ENCODE measurements at places on chromosomes 3 and 15.

- DNase-seq = no peak
These were observed 89.2 kb downstream of the CGGBP1 start for GRCh38 chr3:87969620-87970019.

DNA sequence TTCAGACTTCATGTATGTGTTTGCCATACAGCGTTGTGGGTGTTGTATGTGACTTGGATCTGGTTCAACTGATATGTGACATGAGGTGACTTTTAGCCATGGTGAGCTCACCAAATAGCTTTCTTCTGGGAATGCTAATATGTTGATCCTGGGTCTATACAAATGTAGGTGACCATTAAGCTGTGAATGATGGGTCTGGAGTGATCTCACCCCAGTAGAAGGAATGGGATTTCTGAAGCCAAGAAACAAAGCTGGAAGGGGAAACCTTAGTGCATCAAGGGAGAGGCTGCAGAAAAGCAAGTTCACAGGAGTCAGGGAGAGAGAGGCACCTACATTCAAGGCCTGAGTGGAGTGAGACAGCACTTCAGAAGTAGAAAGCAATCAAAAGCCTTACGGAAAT lies 421.0 kb upstream of the THRB start:
- DNase-seq = no peak

DNA sequence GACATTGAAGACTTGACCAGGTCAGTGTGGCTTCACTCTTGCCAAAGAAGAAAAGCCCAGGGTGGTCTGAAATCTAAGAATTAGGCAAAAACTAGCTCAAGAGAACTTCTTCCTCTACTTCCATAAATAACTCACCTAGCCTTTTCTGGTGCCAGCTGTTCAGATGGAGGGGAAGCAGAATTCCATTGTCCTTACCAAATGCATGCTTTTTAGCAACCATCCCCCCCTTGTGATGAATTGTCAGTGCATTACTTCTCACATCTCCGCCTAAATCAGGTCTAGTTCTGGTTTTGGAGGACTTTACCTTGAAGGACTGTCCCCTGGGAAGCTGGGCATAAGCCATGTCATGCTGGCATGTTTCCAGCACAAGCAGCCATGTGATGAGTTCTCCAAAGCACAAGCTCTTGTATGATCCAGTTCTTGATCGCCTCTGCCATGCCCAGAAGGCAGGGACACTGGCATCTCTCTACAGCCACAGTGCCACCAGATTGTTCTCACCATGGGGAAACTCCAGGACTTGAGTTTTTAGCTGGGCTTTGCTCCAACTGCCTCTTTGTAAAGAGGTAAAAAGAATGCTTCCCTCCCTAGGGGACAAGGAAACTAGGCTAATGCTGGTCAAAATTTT lies 96.4 kb upstream of the IL12A start:
- no peak for DNase-seq

GRCh38 chr3:31858439-31858838 lies 122.6 kb downstream of the OSBPL10 start:
- no peak for DNase-seq

GRCh38 chr3:96754128-96754527 lies 60.3 kb upstream of the EPHA6 start:
- no peak for DNase-seq

DNA sequence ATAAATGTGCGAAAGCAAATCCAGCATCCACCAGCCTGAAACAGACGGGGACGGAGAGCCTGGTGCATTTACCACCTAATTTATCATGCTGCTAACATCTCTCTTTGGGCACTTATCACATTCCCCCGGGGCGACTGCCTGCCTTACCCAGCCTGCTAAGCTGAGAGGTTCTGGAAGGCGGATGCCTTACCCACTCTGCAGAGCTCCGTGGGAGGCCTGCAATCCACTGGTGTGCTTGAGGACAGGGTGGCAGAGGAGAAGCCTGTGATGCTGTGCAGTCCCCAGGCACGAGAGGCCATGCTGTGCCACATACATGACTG lies 25.5 kb downstream of the MGLL start:
- no peak for DNase-seq

DNA sequence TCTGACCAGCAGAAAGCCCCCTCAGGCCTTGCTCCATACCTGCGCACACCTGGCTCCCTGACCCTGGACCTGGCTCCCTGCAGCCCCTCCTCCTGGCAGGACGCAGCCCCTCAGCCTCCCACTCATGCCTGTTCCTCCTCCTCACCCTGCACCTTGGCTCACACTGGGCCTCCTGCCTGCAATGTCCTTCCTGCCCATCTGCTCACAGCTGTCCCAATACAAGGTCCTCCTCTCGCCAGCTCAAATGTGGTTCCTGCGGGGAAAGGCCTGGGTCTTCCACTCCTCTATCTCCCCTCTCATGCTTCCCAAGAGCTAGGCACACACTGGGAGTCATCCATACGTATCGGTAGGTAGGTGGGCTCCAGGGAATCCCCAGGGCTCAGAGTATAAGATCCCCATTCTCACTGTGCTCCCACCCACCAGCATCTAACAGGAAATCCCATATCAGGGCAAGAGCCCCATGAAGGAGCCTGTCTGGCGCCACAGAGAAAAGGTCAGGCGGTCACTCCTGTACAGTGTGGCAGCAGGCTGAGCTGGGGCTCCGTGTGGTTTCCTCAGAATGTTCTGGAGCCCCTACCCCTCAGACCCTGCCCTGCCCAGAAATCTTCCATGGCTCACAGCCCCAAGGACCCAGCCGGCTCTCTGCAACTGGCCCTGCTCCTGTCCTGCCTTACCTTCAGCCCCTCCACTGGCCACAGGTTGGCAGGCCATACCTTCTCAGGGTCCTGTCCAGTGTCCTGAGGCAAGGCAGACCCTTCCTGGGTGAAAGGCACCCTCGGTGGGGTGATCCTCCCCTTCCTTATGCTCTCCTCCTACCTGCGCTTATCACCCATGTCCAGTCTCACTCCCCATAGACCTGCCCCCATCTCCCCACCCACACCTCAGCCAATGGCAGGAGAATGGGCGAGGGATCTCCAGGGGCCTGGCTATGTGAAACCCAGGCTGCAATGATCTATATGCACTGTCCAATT lies 10.9 kb downstream of the PLCD1 start:
- no peak for DNase-seq

GRCh38 chr3:48423883-48424695 lies 5.8 kb downstream of the PLXNB1 start:
- DNase-seq = no peak

GRCh38 chr3:124951511-124952281 lies 17.1 kb upstream of the MUC13 start:
- no peak for DNase-seq

- DNase-seq = no peak
These were observed 106.5 kb downstream of the ERC2 start for GRCh38 chr3:56361731-56362130.

DNA sequence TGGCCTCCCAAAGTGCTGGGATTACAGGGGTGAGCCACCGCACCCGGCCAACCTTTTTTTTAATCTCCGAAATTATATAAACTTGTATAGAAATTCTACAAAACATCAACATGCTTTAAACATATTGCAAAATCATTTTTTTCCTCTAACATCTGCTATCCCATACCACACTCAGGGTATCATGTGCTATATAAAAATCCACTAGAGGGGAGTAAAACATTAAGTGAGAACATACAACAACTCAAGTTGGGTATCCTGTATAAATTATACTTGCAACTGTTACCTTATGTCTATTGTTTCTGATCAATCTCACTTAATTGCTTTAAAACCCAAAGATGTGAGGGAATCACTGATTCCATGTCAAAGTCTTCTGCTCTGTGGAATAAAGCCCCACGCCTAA lies 71.9 kb upstream of the FBN1 start:
- no peak for DNase-seq

GRCh38 chr3:120454076-120454689 lies 3.4 kb upstream of the FSTL1 start:
- DNase-seq = no peak

GRCh38 chr15:68431792-68432401 lies at the start of gene ITGA11:
TSS of gene ITGA11 (minus strand) at chr15:68432163. CDS start at chr15:68432066, 97 bp downstream.
- no peak for DNase-seq

GRCh38 chr3:194270627-194271459 lies 80.3 kb downstream of the CPN2 start:
- no peak for DNase-seq

DNA sequence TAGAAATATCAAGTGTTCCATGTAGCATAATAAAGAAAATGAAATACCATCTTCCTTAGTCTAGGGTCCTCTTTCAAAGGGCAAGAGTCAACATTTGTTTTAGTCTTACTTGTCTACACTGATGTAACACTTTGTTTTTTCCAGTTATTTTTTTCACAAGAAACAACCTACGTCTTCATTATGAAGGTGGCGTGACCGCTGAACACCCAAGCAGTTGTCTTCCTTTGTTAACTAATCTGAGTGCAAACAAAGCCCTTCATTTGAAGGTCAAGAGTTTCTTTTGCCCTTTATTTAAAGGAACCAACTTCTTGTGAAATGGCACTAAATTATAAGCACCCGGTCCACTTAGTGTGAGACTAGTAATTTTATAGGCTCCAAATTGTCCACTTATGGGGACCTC lies 73.2 kb downstream of the CD47 start:
- no peak for DNase-seq

DNA sequence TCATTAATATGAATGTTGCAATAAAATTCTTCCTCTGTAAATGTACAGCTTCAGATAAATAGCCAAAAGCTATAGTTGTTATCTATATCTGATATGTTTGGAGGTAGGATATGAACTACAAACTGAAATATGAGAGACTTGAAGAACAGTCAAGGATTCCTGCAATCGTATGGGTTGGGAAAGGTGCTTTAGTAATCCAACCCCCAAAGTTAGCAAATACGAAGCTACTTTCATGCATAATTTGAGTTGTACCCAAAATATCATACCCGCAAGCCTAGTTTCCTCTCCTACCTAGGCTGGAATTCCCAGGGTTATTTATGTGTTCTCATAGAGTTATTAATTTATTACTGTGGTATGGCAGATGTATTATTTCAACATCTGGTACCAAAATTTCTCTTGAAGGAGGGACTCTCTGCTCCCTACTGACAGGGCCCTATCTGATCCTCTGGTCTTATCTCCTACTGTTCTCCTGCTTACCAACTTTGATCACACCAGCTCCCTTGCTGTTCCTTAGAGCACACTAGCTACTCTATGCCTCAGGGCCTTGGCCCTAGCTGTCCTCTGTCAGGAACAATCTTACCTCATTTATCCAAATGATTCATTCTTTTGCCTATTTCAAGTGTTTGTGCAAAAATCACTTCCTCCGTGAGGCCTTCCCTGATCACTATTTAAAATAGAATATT lies 140.4 kb upstream of the CCDC54 start:
- no peak for DNase-seq

GRCh38 chr3:197961582-197961945 lies 1.5 kb downstream of the LMLN start:
- DNase-seq = no peak

DNA sequence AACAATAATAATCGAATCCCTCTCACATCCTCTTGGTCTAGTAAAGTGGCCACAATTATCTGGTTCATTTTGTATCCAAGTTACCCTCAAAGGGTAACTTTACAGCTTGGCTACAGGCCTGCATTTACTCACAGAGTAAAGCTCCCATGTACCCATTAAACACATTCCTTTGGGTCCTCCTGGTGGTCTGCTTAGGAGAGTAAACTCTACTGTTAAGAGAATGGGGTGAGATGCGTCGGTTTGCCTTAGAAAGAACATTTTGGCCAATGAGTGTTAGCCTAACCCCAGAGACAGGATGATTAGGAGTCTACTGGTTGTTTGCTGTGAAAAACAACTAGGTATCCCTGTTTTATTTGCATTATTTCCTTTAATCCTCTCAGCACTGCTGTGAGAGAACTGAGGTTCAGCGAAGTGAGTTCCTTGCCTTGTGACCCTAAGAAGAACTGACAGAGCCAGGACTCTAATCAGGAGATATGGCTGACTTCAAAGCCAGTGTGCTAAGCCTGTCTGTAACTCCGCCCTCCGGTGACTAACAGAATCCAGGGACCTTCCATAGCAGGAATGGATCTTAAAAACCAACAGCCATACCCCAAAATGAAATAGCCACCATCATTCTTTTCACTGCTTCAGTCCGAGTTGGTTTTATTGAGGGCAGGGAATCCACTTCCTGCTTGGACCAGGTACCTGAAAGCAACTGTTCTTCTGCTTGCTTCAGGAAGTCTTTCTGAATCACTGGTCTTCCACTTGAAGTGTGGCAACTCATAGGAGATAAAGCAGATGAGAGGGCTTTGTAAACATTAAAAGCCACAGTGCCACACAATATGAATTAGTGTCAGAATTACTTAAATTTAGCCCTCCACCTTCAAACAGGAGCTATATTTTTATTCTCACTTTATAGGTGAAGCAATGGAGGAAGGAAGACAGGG lies 317.3 kb upstream of the WNT5A start:
- DNase-seq = no peak

GRCh38 chr3:131975047-131975446 lies 59.8 kb downstream of the CPNE4 start:
- no peak for DNase-seq

GRCh38 chr15:62105266-62105665 lies 38.5 kb downstream of the C2CD4A start:
- no peak for DNase-seq

- DNase-seq = no peak
These were observed 4.4 kb downstream of the TMEM43 start for GRCh38 chr3:14129296-14129695.

GRCh38 chr3:13277860-13278531 lies 142.1 kb downstream of the NUP210 start:
- DNase-seq = no peak

DNA sequence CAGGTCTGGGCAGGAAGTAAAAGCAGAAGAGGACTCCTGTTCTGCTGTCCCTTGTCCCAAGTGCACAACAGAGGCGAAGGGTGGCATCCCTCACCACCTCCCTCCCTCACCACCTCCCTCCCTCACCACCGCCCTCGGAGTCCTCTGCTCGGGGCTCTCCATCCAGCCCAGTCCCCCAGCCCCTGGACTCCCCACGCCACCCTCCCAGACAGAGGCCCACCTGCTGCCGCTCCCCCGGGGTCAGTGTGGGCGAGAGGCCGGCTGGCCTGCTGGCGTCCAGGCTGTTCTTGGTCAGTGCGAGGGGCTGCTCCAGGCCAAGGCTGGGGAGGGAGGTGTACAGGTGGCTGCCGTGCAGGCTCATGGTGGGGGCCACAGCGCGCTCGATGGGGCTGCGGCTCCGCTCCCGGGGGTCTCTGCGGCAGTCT lies 79.1 kb downstream of the VGLL4 start:
- no peak for DNase-seq

DNA sequence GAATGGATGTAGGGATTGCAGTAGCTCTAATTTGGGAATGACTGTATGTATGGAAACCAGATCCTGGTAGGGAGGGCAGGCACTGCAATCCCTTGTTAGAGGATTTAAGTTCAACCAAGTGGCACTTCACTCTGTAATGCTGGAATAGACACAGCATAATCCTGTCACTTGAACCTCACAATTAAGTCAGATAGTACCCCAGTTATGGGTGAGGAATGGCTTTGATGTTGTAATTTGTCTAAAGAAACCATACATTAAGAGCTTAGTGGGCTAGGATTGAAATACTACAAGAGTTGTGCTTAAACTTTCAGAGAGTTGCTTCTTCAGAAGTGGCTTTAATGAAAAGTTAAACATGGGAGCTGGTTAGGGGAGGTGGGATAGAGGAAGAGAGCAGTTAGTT lies 9.3 kb downstream of the RAB7A start:
- no peak for DNase-seq
